Activated CD8-positive, alpha-beta T cell treated with anti-CD3 and anti-CD28 coated beads, Interleukin-2, amount 10 ng/mL, durations not matched to agents 7 days and 5 days (primary cell): ENCODE measurements at places on chromosomes 3 and 15. TPM values are rescaled to one million over a fixed set of nuclear protein-coding genes. Genes with fewer than 3 reads are reported as not detected.

Gene TMEM207
- total RNA-seq, result not detected

Gene ATP8B4
- total RNA-seq, result 35.9 TPM

Gene VGLL4
- total RNA-seq, result 37.1 TPM

Gene SECISBP2L
- 28.3 TPM for total RNA-seq

Gene KNL1
- total RNA-seq, result 61.4 TPM

Gene CCDC191
- total RNA-seq, result 3.0 TPM

Gene SEMA5B
- not detected for total RNA-seq
